ENCODE measurements at places on chromosomes 3 and 15. TPM values are rescaled to one million over a fixed set of nuclear protein-coding genes. Genes with fewer than 3 reads are reported as not detected.

The SMCO1 gene
- not detected for total RNA-seq

The GATA2 gene
- 6.2 TPM for total RNA-seq

DNA sequence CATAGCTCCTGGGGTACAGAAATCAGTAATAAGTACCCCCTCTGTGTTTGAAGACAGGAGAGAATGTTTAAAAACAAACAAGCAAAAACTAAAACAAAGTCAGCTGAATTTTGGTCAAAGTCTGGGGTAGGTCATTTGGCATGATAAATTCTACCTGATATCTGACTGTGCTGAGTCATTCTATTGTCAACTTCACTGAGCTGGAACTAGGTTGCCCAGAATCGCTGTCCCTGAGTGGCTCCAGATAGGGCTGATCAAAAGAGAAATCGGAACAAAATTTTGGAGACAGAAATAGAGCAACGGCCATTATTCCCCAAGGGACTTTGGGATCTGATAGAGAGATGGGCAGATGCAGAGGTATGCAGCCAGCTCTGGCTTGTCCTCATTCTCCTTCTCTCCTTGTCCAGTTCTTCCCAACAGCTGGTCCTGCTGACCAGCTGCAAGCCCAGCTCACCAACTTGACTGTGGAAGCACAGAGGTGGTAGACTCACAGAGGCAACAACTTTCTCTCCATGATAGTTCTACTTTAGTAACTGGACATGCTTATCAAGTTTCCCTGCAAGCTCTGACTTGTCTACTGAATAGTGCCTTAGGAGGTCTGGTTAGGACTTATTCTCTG, 57.3 kb upstream of the MYRIP start:
- no peak for DNase-seq

- no peak for DNase-seq
Measured at GRCh38 chr15:74547616-74548015, 6.6 kb downstream of the ARID3B start.

GRCh38 chr3:142726017-142726416, 2.2 kb downstream of the TRPC1 start:
- no peak for DNase-seq

Data from CD4-positive, CD25-positive, alpha-beta regulatory T cell (primary cell).